Hematopoietic multipotent progenitor cell treated with erythropoietin and hydrocortisone succinate and interleukin-3 and kit ligand, for 6 days (in vitro differentiated cells): ENCODE measurements at places on chromosomes 12 and 14.
A peak's percentile ranks its signal among the peaks of the same experiment; 100 is the strongest.

- no peak for DNase-seq
Observed at GRCh38 chr14:25765909-25766308, 716.0 kb upstream of the STXBP6 start.

DNA sequence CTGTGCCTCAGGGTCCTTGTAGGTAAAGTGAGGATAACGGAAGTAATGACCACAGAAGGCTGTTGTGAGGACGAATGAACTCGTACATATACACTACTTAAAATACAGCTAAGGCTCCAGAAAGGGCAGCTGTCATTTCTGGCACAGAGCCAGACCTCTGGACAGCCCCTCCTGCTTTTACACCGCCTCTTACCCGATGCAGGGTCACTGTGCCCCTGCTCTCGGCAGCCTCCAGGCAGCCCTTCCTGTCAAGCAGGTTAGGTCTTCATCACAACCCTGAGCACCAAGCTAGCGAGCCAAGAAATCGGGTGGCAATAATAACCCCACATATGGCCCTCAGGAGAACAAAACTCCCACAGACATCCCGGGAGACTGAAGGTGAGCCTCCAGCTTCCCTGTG, 8.5 kb downstream of the TMEM229B start:
- DNase-seq, result no peak

GRCh38 chr12:110906985-110907384, 13.4 kb downstream of the MYL2 start:
- no peak for DNase-seq

DNA sequence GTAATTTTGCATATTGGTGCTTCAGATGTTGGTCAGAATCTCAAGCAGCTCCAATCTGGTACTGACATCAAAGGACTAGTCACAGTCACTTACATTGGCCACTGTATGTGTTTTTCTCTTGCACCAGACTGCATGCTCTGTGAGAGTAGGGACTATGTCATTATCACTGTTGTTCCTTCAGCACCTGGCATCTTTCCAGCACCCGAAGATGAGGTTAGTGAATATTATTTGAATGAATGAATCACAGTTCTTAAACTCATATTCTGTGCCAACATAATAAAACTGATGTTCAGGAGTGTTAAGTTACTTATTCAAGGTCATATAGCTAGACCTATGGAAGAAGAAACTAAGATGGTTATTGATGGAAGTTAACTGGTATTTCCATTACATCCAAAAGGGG, 204.5 kb upstream of the TBX3 start:
- DNase-seq, result no peak

DNA sequence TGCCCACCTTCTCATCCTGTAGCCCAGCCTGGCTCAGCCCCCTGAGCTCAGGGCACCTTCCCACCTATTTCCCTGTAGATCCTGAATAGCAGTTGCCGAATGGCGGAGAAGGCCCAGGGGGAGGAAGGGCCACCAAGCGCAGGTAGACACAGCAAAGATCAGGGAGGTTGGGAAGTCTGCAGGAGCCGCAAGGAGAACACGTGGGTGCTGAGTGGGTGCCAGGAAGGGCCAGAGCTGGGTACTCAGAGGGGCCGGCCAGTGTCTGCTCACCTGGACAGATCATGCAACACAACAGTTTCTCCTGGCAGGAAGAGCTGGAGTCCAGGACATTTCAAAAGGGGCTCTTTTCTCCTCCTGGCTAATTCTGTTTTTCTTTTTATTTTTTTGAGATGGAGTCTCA, 30.6 kb downstream of the CHGA start:
- no peak for DNase-seq

DNA sequence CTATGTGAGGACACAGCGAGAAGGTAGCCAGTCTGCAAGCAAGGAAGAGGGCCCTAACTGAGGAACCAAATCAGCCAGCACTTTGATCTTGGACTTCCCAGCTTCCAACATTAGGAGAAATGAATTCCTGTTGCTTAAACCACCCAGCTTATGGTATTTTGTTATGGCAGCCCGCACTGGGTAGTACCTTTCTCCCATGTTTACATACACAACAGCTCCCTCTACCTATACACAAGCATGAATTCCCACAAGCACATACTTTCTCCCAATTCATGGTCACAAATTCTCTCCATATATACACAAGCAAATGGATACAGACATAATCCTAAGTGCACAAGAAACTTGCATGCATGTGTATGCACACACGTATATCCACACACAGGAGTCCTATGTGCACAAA, 7.4 kb downstream of the ITGB7 start:
- no peak for DNase-seq

DNA sequence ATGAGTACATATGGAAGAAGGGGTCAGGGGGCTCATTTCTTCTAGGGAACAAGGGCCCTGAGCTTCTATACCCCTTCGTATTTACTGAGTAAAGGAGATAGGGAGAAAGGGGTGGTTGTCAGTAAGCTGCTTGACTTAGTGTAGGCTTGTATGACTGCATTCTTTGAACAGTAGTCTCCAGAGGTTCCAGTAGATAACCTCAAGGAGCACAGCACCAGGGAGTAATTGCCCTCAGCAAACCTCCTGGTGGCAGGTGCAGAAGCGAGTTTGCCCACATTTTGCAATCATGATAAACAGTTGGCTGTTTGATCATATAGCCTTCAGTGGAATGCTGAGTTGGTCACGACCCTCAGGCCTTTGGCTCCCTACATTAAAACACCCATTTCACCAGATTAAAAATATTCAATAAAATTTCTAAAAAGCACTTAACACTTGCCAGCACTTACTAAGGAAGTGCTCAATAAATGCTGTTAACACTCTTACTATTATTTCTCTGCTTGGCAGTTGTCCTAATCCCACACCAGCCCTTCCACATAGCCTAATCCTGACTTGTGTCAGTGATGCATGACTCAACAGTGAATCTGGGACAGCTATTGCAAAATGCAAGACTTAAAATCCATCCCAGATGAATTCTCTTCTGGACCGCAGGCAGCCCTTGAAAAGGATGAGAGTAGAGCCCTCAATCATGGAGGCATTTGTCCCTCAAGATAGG, 3.7 kb upstream of the DHRS4L2 start:
- peak; percentile 14 for DNase-seq

DNA sequence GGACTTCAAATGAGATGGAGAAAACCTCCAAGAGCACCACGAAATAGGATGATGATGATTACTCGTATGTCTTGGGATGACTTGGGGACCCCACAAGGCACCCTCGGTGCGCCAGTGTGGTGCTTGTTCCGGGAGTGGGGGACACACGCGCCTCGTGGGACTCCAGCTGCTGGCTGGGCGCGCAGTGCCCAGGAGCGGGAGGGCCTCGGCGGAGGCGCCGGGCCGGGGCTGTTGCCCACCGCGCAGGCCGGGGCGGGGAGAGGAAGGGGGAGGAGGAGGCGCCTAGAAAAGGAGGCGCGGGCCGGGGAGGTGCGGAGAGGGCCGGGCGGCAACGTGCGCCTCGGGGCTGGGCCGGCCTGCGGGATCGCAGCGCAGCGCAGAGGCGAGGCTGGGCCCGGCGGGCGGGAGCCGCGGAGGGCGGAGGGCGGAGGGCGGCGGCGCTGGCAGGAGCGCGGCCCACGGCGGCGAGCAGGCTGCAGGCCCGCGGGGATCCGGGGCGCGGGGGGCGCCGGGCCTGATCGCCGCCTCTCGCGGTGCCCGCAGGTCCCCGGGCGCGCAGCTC, at the start of gene RFLNA:
TSS of gene RFLNA (plus strand) at position 314 of the 562 bp plus-strand sequence. CDS start 337 bp downstream, outside the sequence.
- no peak for DNase-seq

DNA sequence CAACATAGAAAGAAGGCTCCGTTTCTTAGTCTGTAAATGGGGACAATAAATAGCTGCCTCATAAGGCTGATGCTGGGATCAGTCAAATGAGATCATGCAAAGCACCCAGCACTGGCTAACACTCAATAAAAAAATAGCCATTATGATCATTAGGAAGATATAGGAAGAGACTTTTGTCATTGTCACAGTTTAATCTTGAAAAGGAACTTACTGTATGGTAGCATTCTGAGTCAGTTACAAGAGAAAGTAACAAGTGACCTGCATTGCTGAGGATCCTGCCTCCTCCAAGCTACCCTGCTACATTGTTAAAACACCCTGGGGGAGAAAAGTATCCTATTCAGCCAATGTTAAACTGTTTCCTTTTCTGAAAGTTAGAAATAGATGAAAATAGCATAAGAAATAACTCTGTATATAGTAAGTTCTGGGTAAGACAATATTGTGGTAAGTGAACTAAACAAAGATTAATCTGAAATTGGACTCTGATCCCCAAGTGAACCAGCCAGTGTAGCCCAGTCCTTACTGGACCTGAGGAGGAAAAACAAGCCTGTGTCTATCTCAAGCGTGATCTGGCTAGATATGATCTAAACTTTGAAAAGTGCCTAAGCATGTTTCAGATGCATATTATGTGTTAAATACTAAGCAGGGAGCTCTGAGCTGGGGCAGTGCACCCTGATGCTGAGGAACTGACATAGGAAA, 3.6 kb upstream of the NUDT4 start:
- DNase-seq, result peak; percentile 44

- no peak for DNase-seq
Observed at GRCh38 chr14:26170885-26171284, 426.9 kb downstream of the NOVA1 start.

DNA sequence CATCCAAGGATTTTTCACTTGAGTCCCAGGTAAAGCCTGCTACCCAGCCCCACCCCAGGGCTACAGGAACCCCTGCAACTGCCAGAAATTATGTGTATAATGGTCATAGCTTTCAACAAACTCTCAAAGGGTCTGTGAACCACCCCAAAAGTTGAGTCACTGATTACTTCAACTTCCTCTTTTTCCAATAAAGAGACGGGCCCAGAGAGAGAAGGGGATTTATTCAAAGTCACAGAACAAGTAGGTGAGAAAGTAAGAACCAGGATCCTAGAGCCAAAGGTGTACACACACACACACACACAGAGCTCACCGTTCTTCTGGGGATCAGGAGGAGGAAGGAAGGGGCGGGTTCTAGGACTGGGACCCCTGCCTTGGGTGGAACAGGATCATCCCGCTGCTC, 4.8 kb upstream of the ITPK1 start:
- peak; percentile 64 for DNase-seq

- peak; percentile 76 for DNase-seq
Observed at GRCh38 chr14:35365130-35366055, 39.2 kb downstream of the NFKBIA start.

DNA sequence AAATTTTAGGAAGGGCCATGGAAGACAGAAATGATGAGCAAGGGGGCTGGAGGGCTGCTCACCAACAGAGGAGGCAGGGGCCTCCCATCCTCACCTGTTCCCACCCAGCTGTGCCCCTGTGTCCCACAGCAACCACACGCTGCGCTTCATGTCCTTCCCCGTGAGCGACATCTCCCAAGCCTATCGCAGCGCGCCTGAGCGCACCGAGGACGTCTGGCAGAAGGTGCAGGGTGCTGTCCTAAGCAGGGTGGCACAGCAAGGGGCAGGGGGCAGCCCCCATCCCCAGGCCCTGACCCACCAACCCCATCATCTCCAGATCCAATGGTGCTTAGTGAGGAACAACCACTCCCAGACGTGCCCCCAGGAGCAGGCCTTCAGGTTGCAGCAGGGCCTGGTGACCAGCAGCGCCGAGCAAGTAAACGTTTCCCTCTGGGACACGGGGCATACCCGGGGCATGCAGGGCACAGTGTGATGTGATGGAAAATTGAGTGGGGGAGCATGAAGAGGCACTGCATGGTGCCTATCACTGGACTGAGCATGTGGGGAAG, 8.1 kb downstream of the CARMIL3 start:
- DNase-seq, result no peak

DNA sequence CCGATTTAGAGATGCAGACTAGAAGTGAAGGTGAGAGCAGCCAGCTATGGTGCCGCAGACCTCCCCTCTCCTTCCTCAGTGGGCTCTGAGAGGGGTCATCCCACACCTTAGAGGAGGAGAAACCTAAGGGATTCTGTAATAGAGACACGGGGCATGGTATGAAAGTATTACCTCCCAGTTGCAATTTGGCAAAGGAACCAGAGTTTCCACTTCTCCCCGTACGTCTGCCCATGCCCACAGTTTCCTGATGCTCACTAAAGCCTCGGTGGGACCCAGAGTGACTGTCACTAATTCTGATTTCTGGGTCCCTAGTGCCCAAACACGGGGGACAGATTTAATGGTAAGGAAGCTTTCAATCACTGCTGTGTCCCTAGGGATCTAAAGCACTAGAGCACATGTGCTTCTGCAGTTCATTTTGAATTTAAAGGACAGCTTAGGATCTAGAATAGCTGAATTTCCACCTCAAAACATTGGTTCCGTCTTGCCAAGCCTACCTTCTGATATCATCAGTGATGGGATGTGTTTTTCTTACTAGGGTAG, 44.1 kb downstream of the DAD1 start:
- no peak for DNase-seq

DNA sequence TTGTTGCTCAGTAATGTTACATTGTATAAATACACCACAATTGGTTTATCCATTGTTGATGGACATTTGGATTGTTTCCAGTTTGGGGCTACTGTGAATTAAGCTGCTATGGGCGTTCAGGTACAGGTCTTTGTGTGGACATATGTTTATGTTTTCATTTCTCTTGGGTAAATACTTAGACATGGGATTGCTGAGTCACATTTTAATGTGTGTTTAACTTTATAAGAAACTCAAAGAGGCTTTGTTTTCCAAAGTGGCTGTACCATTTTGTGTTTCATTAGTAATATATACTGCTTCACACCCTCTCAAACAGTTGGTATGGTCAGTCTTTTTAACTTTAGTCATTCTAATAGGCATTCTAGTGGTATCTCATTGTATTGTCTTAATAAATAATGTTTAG, 225.0 kb downstream of the SPTSSA start:
- no peak for DNase-seq

DNA sequence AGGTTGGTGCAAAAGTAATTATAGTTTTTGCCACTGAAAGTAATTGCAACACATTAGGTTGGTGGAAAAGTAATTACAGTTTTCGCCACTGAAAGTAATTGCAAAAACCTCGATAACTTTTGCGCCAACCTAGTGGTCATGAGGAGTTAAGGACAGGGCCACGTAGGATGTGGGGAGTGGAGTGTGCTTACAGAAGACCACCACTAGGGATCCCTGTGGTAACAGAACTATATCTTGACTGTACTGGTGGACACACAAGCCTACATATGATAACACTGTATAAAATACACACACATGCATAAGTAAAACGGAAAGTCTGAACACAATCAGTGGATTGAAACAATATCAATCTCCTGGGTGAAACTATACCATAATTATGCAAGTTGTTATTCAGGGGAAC, 187.4 kb upstream of the ABCD2 start:
- peak; percentile 29 for DNase-seq

GRCh38 chr14:55773984-55774545, 194.1 kb downstream of the KTN1 start:
- no peak for DNase-seq
